ENCODE measurements at places on chromosomes 2 and 18. TPM values are rescaled to one million over a fixed set of nuclear protein-coding genes. Genes with fewer than 3 reads are reported as not detected.

The ERBB4 gene
- not detected for total RNA-seq

The DLGAP1 gene
- 0.09 TPM for total RNA-seq

The ZNF396 gene
- total RNA-seq, result 0.66 TPM

The SKOR2 gene
- total RNA-seq, result not detected

The DSG3 gene
- total RNA-seq, result not detected

The MYL1 gene
- not detected for total RNA-seq

The METAP1D gene
- total RNA-seq, result 3.1 TPM

The B3GNT2 gene
- total RNA-seq, result 20.9 TPM

The ELAC1 gene
- 4.4 TPM for total RNA-seq

The FSHR gene
- not detected for total RNA-seq

The CCDC141 gene
- total RNA-seq, result not detected

The GBX2 gene
- total RNA-seq, result 4.1 TPM

The CNRIP1 gene
- total RNA-seq, result 2.9 TPM

The SAG gene
- total RNA-seq, result not detected

The TMEM247 gene
- not detected for total RNA-seq

The SLC5A7 gene
- not detected for total RNA-seq

The PSD4 gene
- total RNA-seq, result 11.2 TPM

The DGKD gene
- 92.0 TPM for total RNA-seq

The IMP4 gene
- total RNA-seq, result 154 TPM

The COBLL1 gene
- total RNA-seq, result 3.8 TPM

The CAPG gene
- 87.9 TPM for total RNA-seq

The HTR2B gene
- total RNA-seq, result 0.07 TPM

The EHBP1 gene
- 64.7 TPM for total RNA-seq

The SLC14A1 gene
- not detected for total RNA-seq

The TMEM163 gene
- 0.12 TPM for total RNA-seq

The ARHGEF33 gene
- 0.13 TPM for total RNA-seq

The UCN gene
- 2.2 TPM for total RNA-seq

The CCDC85A gene
- total RNA-seq, result 0.11 TPM

The FLACC1 gene
- not detected for total RNA-seq

The TNS1 gene
- 13.5 TPM for total RNA-seq

The SLC39A10 gene
- total RNA-seq, result 17.1 TPM

The TBR1 gene
- 0.11 TPM for total RNA-seq

The C2orf92 gene
- 0.81 TPM for total RNA-seq

The EMILIN2 gene
- 8.7 TPM for total RNA-seq

The TMEM18 gene
- 50.6 TPM for total RNA-seq
